ENCODE measurements at places on chromosomes 1 and 21. TPM values are rescaled to one million over a fixed set of nuclear protein-coding genes. Genes with fewer than 3 reads are reported as not detected.

RXRG gene
- not detected for total RNA-seq

DNA sequence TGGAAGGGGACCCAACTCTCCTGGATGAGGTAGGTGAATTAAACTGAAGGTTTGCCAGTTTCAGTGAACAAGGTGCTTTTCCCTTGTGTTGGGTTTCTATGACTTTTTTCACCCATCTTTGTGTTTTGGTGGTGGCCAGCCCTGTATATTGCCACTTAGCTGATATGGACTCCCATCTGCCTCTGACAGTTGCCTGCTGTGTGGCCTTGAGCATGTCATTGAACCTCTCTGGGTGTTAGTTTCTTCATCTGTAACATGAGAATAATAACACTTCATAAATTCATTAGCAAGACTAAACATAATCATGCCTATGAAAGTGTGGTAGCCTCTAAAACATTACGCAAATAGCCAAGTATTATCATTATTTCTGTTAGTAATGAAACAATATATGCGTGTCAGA lies 141.7 kb downstream of the PBX1 start:
- no peak for DNase-seq

GPN2 gene
- 25.6 TPM for total RNA-seq

- DNase-seq = no peak
Observed at GRCh38 chr1:157798211-157798610, 21.3 kb upstream of the FCRL2 start.

DNA sequence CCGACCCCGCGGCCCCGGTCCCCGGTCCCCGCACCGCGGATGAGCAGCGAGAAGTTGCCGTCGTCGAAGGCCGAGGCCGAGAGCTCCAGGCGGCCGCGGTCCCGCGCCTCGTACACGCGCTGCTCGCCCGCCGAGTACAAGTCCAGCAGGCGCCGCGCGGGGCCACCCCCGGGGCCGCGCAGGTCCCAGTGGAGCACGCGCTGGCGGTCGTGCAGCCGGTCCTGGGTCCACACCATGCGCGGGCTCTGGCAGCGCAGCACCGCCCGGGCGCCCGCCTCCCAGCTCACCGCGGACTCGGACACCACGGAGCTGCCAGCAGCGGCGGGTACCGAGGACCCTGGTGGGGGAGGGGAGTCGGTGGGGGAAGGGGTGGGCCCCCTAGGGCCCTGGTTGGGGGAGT lies 2.9 kb downstream of the MXRA8 start:
- DNase-seq = no peak

DNA sequence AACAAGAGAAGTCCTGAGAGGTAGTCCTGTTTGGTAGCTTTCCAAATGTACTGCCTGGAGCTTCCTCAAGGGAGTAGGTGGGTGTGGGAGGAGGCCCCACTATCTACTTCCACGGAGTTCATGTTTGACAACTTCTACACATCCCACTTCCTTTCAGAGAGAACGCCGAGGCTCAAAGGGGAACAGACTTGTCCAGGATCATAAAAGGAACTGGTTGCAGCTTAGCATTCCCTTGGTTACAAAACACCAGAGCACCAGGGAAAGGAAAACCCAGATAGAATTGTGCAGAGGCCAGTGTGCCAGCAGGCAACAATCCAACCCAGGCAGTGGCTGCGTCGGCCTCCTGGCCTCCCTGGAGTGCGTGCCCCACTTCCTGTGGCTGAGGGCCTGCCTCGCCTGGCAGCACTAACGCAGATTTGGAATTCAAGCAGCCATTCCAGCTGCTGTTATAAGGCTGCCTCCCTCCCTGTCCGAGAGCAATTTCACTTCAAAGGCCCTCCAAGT lies 4.2 kb upstream of the RAP1GAP start:
- DNase-seq = no peak

RO60 gene
- 82.4 TPM for total RNA-seq

- peak; percentile 60 for DNase-seq
Observed at GRCh38 chr1:10904396-10905358, 107.8 kb upstream of the TARDBP start.

- DNase-seq = no peak
Observed at GRCh38 chr1:7006996-7007871, 222.0 kb downstream of the CAMTA1 start.

GRCh38 chr1:14282707-14283106 lies 315.8 kb upstream of the KAZN start:
- no peak for DNase-seq

DNA sequence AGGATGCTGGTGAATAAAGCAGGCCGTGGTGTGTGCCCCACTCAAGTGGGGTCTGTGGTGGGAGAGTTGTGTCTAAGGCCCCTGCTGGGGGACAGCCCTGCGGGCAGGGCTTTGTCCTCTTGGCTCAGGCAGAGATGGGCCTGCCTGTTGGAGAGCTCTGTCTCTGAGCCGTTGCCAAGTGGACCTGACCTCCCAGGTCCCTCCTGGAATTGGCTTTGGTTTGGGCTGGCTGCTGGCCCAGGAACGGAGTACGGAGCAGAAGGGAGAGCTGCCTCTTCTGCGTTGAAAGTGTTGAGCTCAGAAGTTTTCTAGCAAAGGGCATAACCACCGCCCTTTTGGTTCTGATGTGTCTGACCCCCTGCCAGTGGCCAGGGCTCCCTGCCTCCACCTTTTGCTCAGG lies 153.9 kb downstream of the PEX14 start:
- no peak for DNase-seq

All from hematopoietic multipotent progenitor cell (in vitro differentiated cells).